HEK293T (cell line): ENCODE measurements at places on chromosomes 6 and 20.

DNA sequence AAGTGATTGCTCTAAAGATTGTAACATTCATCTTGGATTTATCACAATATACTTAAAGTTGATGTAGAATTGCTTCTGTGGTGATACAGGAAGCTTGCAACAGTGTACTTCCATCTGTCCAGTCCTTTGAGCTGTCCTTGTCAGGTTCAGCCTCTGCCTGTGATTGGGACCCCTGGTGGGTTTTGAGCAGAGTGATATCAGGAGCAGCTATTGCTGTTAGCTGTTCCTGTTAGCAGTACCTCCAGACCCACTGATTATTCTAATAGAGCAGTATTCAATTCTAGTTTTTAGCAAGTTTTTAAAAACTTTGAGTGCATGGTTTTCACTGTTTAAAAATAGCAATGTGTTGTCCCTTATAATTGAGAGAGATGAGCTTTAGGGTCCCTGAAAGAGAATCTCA lies 48.8 kb downstream of the TULP4 start:
- no peak for DNase-seq

GRCh38 chr6:11404838-11405237 lies 132.7 kb upstream of the TMEM170B start:
- no peak for DNase-seq

GRCh38 chr6:24517659-24518543 lies 23.1 kb downstream of the ALDH5A1 start:
- DNase-seq: no peak

DNA sequence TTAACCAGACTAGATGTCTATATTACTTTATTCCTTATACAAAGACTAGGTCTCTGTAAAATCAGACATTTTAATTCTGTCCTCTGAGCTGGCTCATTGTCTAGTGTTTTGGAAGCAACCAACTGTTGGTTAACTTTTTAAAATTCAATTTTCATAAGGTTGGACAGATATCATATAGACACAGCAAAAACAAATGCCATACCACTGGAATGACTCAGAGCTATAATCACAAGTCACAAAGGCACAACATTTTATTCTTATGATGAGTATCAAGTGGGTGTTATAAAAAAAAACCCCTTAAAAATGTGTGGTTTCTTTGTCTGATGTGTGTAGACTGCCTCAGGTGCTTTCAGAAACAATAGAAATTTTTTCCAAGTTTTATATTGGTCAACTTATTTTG lies 296.2 kb upstream of the MARCKS start:
- no peak for DNase-seq

DNA sequence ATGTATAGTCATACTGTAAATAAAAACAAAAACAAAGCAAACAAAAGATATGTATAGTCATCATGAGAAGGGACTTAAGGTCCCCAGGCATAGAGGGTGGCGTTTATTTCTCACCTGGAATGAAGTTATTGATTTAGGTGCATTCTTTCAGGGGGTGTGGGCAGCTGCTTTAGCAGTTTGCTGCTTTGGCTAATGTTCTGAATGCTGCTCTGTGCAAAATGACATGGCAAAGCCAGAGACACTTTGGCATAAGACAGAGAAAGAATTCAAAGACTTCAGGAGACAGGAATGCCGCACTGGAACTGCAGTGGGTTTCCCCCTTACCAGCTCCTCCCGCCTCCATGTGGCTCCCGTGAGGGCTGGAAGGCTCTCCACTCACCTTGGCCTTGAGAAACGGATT lies 36.4 kb upstream of the NELFCD start:
- DNase-seq: no peak
